ENCODE measurements at places on chromosomes 2 and 18. TPM values are rescaled to one million over a fixed set of nuclear protein-coding genes. Genes with fewer than 3 reads are reported as not detected.

DNA sequence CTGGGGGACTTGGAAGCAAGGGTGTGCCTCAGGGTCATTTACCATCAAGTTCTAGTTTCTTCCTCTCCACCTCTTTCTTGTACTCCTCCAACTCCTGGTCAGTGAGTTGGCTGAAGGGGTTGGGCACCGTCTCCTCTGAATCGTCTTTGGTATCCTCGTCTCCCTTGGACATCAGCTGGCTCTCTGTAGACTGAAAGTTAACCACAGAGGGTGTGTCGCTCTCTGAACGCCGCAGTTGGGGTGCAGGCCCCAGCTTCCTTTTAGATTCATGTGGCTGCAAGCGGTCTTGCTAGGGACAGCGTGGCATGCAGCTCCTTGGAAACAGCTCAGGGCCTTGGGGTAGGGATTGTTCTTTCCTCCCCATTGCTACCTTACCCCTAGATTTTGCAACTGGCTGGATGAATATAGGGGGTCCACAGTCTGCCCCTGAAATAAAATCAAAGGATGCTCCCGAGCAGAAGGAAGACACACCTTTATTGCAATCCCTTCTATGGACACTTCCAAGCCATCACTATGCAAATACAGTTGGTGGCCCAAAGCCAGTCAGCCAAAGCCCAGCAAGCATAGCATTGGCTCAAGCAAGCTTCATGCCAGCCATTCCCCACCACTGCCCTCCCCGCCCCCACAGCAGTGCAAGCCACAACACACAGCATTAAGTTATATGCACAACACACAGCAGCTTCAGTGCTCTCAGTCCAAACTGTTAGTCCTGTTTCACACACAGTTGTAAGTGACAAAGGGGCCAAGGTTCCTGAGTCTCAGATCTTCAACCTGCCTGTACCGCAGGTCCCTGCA lies 93.2 kb downstream of the ADD2 start:
- DNase-seq = no peak

DNA sequence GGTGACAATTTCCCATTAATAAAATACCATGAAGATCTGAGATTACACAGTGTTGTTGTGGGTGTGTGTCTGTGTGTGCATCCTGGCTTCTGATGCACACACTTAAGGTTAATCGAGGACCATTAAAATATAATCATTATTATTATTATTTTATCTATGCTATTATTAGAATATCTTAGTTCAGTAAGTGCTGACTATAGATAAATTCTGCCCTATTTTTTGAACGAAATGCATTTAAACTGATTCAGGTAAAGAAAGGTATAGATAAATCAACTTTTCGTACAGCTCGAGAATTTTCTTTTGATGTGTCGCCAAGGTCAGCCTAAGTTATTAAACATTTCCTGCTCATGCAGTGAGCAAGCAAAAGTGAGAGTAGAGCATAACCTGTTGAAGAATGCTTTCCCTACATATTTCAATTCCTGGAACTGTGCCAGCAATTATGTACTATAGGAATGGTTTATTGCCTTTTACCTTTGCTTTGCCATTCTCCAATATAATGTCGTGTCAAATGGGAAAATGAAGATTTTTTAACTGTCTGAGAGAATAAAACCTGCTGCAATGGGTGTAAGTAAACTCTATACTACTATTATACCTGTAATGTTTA lies 25.8 kb downstream of the KCNJ3 start:
- DNase-seq = no peak

DNA sequence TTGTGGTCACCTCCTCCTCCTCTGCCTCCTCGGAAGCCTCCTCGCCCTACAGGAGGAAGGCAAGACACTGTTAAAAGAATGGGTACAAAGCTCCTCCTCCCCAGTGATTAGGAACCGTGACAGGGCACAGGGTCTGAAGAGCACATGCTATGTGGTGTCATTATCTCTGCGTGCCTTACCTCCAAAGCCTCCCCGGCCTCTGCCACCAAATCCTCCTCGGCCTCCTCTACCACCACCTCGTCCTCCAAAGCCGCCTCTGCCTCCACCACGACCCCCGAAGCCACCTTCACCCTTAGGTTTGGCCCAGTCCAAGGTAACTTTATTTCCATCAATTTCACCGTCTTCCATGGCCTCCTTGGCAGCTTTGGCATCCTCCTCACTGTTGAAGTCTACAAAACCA lies 9.1 kb downstream of the NCL start:
- no peak for DNase-seq

GRCh38 chr18:37935086-37935485 lies 369.5 kb upstream of the CELF4 start:
- DNase-seq = no peak

- DNase-seq = peak; percentile 77
Measured at GRCh38 chr2:121860033-121860757, 104.7 kb downstream of the TSN start.

DNA sequence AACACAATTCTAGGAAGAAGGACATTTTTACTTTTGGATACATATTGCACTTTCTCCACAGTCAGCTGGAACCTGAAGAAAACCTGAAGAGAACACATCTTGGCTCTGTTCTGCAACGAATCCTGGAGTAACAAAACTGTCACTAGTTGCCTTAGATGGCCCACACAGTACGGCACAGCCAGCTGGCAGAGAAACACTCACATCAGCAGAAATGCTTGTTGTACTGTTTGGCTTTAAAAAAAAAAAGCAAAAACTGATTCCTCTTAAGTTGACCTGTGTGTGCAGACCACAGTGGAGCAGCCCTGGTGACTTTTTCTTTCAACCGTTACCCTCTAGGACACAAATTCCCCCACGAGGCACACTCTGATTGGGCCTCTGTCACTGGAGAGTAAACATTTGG lies 152.3 kb upstream of the TWIST2 start:
- no peak for DNase-seq

FAM228A gene
- total RNA-seq = not detected

- no peak for DNase-seq
Measured at GRCh38 chr2:231931481-231931915, 5.3 kb upstream of the NPPC start.

DNA sequence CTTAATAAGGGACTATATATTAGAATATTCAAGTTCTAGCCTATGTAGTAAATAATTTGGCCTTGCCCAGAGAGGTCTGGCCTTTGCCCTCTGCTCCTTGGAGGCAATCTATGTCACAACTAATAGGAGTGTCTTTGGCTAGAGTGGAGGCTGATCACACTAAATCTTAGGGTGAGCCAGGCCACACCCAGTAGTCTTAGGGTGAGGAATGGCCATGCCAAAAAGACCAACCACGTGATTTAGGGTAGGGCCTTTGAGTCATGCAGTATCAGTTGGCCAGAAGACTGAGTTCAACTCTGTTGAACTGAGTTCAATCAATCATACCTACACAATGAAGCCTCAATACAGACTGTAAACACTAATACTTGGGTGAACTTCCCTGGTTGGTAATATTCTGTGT lies 26.0 kb upstream of the FLACC1 start:
- peak; percentile 8 for DNase-seq

CD207 gene
- total RNA-seq = not detected

EMILIN2 gene
- 17.1 TPM for total RNA-seq

- DNase-seq = no peak
Measured at GRCh38 chr2:205570648-205571047, 111.7 kb upstream of the NRP2 start.

DNA sequence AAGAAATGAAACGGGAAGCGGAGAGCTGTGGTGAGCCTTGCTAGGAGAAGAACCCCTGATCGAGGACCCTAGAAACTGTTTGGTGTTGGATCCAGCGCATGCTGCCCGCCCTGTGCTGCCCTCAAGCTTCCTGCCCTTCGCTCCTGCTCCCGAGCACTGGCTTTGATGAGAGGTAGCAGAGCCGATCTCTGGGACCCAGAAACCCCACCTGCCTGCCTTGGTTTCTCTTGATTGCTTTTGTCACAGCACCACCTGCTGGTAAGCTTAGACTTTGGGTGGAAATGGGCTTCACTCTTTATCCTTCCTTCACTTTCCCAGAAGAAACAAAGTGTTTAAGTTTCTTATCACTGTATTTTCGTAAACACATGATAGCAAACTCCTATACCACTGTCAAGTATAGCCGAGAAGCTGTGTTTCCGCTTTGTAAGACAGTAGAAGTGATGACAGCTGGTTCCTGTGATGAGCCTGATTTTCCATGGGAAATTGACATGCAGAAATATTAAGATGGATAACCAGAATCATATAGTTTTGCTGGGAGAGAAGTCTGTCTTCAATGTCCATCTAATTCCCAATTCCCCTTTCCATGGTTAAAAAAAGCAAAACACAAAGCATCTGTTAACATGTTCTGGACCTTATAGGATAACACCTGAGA lies 267.4 kb downstream of the PHLPP1 start:
- DNase-seq = peak; percentile 62

DNA sequence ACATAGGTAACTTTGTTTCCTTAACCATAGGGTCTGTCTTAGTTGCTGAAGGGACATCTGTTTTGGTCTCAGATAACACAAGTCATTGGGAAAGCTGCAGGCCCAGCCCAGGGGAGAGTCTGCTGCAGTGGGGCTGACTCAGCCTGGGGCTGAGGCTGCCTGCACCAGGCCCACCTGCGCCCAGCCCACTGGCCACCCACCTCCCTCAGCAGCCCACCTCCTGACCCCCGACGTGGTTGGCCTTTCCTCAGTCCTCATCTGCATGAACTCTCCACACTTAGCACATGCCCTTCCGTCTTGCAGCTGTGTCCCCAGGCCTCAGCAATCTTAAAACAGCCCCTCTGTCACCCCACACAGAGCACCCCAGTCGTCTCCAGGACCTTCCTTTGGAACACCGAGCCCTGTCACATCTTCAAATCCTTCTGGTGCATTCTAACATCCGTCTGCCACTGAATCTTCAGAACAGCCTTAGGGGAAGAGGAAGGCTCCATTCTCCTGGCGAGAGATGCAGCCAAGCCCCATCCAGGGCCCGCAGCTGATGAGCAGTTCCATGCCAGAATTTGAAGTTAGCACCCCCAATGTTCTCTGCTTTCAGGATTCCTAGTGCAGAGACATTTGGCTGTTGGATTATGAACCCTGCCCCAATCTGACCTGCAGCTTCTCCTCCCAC lies 231.4 kb downstream of the SEPTIN10 start:
- no peak for DNase-seq

DNA sequence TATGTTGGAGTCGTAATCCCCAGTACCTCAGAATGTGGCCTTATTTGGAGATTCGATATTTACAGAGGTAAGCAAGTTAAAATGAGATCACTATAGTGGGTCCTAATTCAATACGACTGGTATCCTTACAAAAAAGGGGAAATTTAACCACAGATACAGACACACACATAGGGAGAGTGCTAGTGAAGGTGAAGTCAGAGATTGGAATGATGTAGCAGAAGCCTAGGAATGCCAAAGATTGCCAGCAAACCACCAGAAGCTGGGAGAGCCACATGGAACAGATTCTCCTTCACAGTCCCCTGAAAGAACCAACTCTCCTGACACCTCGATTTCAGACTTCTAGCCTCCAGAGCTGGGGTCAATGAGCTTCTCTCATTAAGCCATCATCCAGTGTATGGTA lies 17.7 kb upstream of the ACTR3 start:
- no peak for DNase-seq

DNA sequence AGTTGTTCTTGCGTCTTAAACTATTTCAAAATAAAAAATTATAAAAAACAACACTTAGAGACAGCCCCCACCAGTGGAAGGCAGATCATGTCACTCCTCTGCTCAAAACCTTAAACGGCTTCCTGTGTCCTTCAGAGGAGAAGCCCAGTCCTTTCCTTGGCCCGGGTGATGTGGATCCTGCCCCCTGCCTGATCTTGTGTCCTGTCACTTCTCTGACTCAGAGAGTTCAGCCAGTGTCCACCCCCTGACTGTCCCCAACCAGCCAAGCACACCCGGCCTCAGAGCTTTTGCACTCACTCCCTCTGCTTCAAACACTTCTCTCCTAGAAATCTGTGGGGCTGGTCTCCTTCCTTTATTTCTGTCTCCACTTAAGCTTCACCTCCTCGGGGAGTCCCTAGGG lies 35.4 kb downstream of the TOGARAM2 start:
- DNase-seq = no peak

DNA sequence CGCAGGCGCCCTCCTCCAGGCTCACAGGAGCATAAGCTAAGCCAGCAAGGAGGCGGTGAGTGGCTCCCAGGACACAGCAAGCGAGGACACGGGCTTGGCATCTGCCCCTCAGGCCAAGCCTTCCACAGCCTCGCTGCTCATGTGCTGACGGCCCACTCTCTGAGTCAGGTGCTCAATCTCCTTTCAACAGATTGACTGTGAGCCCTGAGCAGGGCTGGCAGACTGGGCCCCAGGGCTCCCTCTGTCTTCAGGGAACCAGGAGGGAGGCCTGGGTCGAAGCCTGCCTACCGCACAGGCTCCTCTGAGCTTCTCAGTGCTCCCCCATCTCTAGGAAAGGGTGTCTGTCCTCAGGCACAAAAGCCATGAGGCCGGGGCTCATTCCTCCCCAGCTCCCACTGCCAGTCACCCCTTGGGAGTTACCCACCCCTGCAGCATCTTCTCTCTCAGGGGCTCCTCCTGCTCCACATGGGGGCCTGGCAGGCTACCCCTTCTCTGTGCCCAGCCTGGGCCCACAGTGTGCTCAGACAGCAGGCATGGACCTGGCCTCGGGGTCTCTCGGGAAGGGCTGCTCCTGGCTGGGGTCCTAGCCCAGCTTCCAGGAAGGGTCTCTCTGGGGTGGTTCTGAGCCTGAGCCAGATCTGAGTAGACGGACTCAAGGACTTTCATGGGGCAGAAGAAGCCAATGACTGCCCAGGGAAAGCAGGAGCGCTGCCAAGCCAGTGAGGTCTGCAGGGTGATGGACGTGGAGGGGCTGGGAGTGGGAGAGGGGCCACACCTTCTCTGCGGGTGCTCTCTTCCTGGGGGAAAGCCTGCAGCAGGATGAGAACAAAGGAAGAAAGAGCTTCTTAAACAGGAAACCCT lies 138.0 kb upstream of the GPC1 start:
- DNase-seq = no peak

SNORC gene
- total RNA-seq = 14.3 TPM

DNA sequence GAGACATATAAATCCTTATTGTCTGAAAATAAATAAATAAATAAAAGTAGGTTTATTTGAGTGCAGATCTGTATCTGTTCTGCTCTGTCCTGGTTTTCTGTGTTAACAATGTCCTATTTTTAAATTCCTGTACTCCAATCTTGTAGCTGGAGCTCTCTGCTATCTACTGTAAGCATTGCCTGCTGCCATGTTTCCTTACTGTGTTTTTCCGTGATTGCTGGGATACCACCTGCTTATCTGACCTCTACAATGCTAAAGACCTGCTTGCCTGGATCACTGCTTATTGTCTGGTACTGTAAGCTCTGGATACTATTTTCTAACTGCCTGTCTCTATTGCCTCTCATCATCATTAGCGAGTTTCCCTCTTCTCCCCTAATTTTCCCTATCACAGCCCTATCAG lies 11.6 kb downstream of the PTPN4 start:
- no peak for DNase-seq

- DNase-seq = no peak
Measured at GRCh38 chr2:226600184-226600583, 199.4 kb downstream of the IRS1 start.

AQP4 gene
- total RNA-seq = not detected

GRCh38 chr2:149064856-149065630 lies 26.5 kb downstream of the LYPD6B start:
- DNase-seq = peak; percentile 27

GRCh38 chr2:182605166-182605565 lies 110.9 kb upstream of the DNAJC10 start:
- no peak for DNase-seq

GRCh38 chr2:43255296-43255910 lies 29.0 kb upstream of the ZFP36L2 start:
- DNase-seq = peak; percentile 6

KCNS3 gene
- 7.9 TPM for total RNA-seq

- no peak for DNase-seq
Measured at GRCh38 chr2:205564346-205565141, 117.8 kb upstream of the NRP2 start.
